ENCODE measurements at places on chromosomes 1 and 21.

GRCh38 chr1:168824418-168825065 lies 95.5 kb upstream of the DPT start:
- DNase-seq, result no peak

- no peak for DNase-seq
Measured at GRCh38 chr1:8294170-8294697, 23.7 kb upstream of the SLC45A1 start.

DNA sequence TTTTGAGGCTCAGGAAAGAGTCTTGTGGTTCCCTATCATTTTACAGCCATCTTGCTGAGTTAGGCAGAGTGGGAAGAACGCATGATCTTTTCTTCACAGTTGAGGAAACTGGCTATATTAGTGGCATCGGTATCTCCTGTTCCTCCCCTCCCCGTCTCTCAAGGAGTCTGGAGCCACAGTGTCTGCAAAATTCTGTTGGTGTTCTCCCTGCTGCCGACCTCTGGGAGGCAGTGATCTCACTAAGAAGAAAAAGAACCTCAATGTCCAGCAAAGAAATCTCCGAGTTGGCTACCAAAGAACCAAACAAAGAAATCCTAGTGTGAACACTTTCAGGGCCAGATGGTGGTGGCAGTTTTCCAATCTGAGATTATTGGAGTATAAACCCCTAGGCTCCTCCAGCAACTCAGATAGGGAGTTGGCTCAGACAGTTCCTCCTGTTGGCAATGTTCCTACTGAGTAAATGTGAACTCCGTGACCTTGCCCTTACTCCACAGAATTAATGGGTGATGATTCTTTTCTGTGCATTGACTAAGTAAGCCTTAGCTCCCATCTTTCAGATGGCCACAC lies 41.2 kb downstream of the PRAMEF20 start:
- DNase-seq, result no peak

DNA sequence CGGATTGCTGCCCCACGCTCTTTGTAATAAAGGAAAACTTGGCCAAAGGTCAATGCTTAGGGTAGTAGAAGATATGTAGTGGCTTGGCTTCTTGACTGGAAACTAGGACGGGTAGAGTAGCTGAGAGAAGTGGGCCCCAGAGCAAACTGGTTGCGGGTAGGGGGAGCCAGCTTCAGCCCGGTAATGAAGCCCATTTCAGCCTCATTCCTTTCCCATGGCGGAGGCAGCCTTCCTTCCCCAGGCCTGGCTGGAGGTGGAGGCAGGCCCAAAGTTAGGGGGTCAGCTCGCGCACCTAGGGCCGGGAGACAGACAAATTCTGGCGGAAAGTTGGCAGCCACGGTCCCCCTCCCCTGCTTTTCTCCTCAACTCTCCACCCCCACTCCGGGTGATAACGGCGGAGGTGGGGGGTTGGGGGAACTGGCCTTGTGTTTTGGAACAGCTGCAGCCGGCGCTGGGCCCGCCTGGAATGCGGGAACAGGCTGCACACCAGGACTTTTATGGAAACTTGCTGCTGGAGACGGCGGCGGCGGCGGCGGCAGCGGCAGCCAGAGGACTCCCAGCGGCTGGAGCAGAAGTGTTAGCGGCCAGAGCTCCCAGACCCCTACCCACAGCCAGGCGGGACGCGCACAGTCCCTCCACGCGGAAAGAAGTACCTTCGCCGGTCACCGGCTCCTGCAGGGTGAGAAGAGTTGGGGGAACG lies at the start of gene NEXN:
Gene NEXN, plus strand, starts transcription at position 544 of the 700 bp plus-strand sequence. CDS start 27,483 bp downstream, outside the sequence.
- DNase-seq, result no peak

GRCh38 chr1:219954052-219954451 lies 25.7 kb upstream of the SLC30A10 start:
- DNase-seq, result no peak

- no peak for DNase-seq
Measured at GRCh38 chr1:153880024-153880423, 42.7 kb downstream of the GATAD2B start.

DNA sequence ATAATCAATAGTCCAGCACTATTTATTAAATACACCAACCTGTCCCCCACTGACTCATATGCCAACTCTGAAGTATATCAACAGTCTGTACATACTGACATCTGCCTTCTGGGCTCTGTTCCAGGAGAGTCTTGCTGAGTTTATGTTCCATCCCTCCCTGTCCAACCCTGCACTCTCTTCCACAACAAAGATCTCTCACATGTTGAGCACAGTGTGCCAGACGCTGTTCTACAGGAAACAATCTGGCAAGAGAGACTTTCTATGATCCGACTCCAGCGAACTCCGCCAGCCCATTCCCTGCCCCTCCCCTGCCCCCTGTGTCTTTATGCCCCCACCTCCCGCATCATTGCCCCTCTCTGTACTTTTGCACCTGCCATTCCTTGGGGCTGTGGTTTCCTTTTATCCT lies 3.4 kb downstream of the LACTBL1 start:
- no peak for DNase-seq

DNA sequence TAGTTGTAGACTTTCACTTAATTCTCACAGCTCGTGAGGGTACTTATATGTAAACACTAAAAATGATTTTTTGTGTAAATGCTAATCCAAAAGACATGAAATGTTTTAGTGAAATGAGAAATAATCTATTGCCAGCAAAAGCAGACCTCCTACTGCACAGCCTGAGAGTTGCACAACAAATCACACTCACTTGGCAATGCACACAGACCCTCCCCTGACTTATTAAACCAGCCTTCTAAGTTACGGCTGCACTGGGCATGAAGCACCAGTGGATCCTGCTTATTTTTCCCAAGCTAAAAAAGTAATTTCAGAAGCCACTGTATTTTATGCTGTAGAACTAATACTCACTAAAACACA lies 10.3 kb downstream of the ERRFI1 start:
- DNase-seq, result no peak

GRCh38 chr1:23977187-23977853 lies 2.8 kb downstream of the SRSF10 start:
- DNase-seq, result no peak

DNA sequence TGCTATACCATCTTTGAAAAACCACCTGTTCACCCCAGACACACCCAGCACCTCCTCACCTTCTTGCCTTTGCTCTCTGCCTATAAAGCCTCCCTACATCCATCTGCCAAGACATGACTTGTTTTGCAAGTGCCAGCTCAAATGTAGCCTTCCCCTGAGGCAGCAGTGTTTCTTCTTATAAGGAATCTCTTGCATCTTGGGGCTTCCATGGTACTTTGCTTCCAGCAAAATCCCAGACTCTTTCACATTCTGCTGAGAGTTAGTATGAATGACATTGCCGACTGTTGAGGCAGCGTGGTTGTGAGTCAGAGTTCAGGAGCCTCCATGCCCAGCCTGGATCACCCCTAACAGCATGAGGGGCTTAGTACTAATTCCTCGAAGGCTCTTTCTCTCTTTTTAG lies 217.4 kb upstream of the RUNX1 start:
- DNase-seq, result no peak

GRCh38 chr1:116433275-116434257 lies 60.5 kb downstream of the ATP1A1 start:
- no peak for DNase-seq

DNA sequence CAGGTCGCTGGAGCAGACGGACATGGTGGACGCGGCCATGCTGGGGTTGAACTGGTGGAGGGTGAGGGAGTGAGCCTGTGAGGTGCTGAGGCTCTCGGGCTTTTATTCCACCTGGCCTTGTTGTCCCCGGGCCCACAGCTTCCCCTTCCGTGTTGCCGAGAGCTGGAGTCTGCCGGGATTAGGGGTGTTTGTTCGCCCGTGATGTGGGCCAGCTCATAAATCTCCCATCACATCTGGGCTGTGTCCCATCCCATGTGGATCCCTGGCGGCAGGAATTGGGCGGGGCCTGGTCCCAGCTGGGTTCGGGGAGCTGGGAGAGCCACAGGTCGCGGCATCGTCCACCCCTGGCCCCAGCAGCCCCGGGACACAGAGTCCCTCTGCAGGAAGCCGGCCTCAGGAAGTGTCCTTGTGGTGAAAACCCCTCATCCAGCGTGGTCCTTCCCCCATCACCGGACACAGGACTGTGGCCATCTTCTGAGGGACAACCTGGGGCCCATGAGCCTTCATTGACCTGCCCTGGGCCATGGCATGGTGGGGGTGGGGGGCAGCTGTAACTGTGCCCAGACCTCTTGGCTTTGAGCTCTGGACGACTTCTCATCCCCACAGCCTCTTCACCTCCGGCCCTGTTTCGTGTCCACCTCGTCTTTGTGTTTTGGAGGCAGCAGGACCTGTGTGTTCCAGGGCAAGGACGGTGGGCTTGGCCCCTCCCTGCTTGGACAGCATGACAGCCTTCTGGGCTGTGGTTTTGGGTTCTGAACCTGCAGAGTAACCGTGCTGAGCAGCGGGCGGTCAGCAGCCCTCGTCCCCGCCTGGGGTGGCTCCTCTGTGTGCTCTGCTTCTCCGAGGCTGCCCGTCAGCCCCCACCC lies at the start of gene KRTAP10-6:
Gene KRTAP10-6, minus strand, starts transcription at position 60 of the 866 bp plus-strand sequence. Its CDS starts 21 bp downstream, at position 39.
- no peak for DNase-seq

- no peak for DNase-seq
Measured at GRCh38 chr1:84722794-84723193, 32.5 kb upstream of the SSX2IP start.
